Natural killer cell (primary cell): ENCODE measurements at places on chromosomes 11 and 22.

DNA sequence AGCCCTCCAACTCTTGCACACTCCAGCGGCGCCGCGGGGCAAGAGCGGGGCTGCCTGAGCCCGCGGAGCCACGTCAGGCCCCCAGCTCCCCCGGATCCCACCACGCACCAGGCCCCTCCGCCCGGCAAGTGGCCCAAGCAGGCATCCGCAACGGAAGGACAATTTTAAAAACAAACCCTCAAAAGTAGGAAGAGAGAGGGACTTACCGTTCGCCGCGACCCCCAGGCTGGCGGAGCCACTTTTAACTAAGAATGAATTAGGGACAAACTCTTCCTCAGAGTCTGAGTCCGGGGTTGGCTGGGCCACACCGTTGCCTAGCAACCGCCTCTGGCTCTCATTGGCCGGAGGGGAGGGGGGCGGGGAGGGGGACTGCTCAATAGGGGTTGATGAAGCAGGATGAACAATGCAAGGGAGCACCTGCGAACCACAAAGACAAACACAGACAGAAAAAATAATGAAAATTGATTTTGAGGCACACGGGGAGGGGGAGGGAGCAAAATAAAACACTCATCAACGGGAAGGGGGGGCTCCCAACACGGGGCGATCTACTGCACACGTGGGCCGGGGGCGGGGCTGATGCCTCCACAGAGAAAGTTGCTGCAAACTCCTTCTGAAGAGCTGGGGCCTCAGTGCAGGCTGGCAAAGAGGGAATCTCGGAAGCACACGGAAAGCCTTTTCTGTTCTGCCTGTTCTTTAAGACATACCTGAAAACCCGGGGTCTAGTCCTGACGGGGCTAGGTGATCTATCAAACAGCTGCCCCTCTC, 387.5 kb upstream of the NARS2 start:
- no peak for DNase-seq
- no peaks in the 10 kb centered on the region for H3K36me3 ChIP-seq
- no peak overlapping the region for H3K4me3 ChIP-seq
- no peak overlapping the region for H3K27ac ChIP-seq

DNA sequence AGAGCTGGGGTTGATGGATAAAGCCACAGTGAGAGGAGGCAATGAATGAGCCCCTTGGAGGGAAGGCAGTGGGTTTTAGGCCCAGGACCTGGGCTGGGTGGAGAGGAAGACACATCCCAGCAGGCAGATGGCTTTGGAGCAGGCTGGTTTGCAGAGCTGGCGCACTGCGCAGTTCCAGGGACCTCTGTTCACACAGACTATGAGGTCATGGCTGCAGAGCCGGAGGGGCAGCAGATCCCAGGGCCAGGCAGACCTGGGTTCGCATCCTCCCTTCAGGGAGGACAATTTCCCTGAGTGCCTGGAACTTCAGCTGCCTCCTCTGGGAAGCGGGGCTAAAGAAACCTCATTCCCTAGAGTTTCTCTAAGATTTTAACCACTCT, 28.2 kb upstream of the DGKZ start:
- peaks cover 15% of the 10 kb centered on the region for H3K4me1 ChIP-seq
- H3K36me3 ChIP-seq = no peaks in the 10 kb centered on the region
- DNase-seq = no peak
- H3K4me3 ChIP-seq = no peak overlapping the region
- no peaks in the 10 kb centered on the region for H3K27me3 ChIP-seq

DNA sequence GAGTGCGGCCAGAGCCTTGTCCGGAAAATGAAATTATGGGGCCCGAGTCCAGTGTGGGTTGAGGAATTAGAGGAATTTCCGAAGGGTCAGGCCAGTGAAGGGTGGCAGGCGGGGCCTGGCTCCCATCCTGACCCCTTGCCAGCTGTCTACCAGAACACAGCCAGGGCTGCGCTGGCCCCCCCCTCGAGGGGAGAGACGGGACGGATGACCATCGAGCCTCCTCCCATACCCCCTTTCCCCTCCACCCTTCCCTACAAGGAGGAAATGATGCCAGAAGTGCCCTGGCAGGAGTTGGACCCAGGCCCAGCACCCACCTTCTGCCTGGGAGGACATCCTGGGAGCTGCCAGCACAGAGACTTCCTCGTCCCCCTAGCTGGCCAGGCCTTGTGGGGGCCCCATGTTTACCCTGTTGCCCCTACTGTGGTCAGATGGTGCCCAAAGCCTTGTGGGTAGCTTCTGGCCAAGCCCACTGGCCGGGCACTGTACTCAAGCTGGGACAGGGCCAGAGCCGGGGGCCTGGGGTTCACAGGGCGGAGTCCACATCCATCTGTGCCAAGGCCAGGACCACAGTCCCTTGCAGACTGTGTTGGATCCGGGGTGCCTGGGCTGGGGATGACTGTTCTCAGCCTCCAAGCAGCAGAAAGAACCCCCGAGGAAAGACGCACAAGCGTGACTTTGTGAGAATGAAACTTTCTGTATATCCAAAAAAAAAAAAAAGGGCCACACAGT, 20.8 kb downstream of the ARVCF start:
- H3K4me1 ChIP-seq = no peaks in the 10 kb centered on the region
- no peak overlapping the region for H3K27ac ChIP-seq
- H3K4me3 ChIP-seq = no peak overlapping the region

- no peaks in the 10 kb centered on the region for H3K4me1 ChIP-seq
- H3K27me3 ChIP-seq = no peaks in the 10 kb centered on the region
- no peak overlapping the region for H3K27ac ChIP-seq
- no peak for DNase-seq
- no peak overlapping the region for H3K4me3 ChIP-seq
- H3K36me3 ChIP-seq = no peaks in the 10 kb centered on the region
Measured at GRCh38 chr22:33130473-33130872, 72.3 kb upstream of the SYN3 start.

GRCh38 chr11:124751741-124752470, at the start of gene VSIG2:
Gene VSIG2 (minus strand): TSS chr11:124752255. CDS start chr11:124752137, 118 bp downstream.
- H3K27ac ChIP-seq = no peak within 1 kb of the TSS
- H3K36me3 ChIP-seq = no peaks in the 10 kb centered on the region
- no peaks in the 10 kb centered on the region for H3K27me3 ChIP-seq
- no peak within 1 kb of the TSS for H3K4me3 ChIP-seq
- peaks cover 18% of the 10 kb centered on the region for H3K4me1 ChIP-seq

- no peak overlapping the region for H3K4me3 ChIP-seq
- no peaks in the 10 kb centered on the region for H3K27me3 ChIP-seq
- DNase-seq = no peak
- H3K4me1 ChIP-seq = no peaks in the 10 kb centered on the region
Measured at GRCh38 chr11:18091731-18092130, 14.2 kb downstream of the SAAL1 start.

DNA sequence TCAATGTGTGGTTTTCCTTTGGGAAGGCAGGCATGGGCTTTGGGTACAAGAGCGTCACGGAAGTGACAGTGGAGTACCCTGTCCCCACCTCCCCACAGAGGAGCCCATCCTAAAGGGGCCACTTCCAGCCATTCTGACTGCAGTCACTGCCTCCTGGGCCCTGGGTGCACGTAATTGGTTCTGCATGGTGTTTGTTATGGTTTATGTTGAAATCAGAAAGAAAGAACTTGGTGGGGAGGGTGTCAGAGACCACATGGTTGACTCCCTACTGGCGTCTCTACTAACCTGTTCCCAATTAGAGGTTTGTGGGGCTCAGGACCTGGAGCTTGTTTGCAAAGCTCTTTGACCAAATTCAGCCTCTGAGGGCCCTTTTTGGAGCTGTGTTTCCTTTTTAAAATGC, 40.8 kb downstream of the RIBC2 start:
- H3K4me3 ChIP-seq = no peak overlapping the region
- no peaks in the 10 kb centered on the region for H3K27me3 ChIP-seq
- no peaks in the 10 kb centered on the region for H3K4me1 ChIP-seq
